ENCODE measurements at places on chromosomes 2 and 18. TPM values are rescaled to one million over a fixed set of nuclear protein-coding genes. Genes with fewer than 3 reads are reported as not detected.

DNA sequence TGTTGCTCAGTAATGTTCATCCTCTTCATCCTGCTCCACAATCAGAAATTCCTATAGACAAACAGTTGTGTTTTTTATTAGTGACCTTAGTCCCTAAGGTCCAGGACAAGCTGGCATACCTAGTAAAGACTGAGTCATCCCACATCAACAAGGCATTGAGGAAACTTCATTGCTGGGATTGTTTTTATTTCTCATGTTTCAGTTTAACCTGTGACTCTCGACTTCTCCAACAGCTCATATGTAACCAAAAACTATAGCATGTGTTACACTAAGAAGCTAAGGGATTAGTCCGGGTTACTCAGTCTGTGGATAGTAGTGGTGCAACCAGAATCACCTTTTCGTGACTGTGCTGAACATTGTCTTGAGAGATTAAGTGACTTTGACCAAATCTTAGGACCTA, 292.1 kb downstream of the RDH14 start:
- DNase-seq = no peak

Gene BARD1
- 10.5 TPM for total RNA-seq

GRCh38 chr2:133817680-133818566, 249.7 kb upstream of the NCKAP5 start:
- DNase-seq = no peak

DNA sequence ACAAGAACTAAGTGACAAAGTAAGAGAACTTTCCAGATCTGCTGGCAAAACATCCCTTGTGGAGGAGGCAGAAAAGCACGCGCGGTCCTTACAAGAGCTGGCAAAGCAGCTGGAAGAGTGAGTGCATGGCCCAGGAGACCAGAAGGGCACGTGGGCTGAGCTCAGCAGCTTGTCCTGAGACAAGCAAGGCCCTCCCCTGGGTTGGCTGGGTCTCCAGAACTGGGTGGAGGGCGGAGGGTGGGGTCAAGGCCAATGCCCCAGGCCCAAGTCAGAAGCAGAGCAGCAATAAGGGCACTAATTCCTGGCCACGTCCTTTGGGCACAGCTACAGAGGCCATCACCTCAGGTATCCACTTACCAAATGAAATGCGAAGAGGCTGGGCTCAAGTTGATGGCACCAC, 110.6 kb upstream of the TTC39C start:
- DNase-seq = no peak

- no peak for DNase-seq
These were observed 57.7 kb upstream of the SLC1A4 start for GRCh38 chr2:64931246-64932115.

GRCh38 chr18:61290616-61291015, 42.6 kb upstream of the CDH20 start:
- no peak for DNase-seq

DNA sequence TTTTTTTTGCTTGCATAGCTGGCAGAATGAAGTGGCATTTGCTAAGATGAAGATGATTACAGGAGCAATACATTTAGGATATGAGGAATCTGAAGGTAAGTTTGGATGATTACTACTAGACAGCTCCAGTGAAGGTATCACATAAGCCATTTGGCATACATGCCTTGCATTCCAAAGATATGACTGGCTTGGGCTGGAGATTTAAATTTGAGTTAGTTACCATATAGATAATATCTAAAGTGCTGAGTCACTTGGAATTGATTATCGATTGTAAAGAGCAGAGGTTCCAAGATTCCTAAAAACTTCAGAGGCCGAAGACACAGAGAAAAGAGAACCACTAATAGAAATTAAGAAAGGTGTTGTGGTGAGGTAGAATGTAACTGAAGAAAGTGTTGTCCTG, 1026.4 kb downstream of the DSC3 start:
- DNase-seq = no peak

Gene STK25
- total RNA-seq = 129 TPM

- DNase-seq = no peak
These were observed 9.6 kb upstream of the CENPA start for GRCh38 chr2:26776195-26776800.

Gene DLX1
- 0.79 TPM for total RNA-seq

- no peak for DNase-seq
These were observed 55.3 kb downstream of the STEAP3 start for GRCh38 chr2:119278946-119279345.

- DNase-seq = no peak
These were observed 310.1 kb downstream of the EXOC6B start for GRCh38 chr2:72515696-72516095.

DNA sequence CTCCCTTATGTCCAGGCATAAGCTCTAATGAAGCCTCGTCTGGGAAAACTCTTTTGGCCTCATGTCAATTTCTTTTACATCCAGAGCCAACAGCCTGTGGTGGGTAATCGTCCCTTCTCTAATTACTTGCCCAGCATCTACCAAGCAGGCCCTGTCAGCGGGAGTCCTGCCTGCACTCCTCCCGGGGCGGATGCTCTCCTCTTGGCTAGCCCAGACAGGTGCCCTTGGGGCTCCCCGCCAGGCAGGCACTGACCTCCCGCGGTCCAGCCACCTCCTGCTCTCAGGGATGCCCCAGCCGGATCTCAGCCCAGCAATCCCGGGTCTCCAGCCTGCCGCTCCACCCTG, 74.2 kb downstream of the NCAPH start:
- no peak for DNase-seq

Gene PDE1A
- total RNA-seq = 10.8 TPM

DNA sequence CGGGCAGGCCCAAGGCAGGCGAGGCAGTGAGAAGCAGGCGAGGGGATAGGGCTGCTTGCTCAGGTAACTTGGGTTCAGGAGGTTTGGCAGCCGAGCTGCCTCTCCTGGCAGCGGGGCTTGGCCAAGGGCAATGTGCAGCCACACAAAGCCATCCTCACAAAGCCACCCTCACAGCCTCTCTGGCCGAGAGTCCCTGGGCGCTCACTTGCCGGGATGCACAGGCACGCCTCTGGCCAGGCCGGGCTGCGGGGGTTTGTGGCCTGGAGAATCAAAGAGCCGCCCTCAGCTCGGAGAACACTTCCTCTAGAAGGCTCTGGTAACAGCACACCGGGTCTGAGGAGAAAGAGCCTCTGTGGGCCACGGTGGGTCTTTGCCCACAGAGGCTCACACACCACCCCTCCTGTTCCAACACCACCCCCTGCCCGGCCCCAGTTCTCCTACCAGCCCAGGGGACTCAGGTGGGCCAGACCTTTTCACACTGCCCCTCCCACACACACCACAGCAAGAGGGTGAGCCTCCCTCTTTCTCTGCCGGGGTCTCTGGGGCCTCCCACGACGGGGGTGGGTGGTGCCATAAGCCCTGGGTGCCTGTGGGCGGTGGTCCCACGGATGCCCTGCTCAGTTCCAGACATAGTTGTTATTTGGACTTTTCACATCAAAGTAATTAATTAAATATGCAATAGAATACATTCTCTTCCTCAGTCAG, 186.9 kb downstream of the ZFP36L2 start:
- no peak for DNase-seq

- peak; percentile 53 for DNase-seq
These were observed 169.1 kb downstream of the LAMA1 start for GRCh38 chr18:6948281-6949055.

GRCh38 chr2:19176977-19177376, 181.4 kb downstream of the OSR1 start:
- no peak for DNase-seq

Gene AP1S3
- 3.5 TPM for total RNA-seq

Gene LINC00305
- not detected for total RNA-seq

Gene PIEZO2
- total RNA-seq = 18.9 TPM

Gene MLPH
- total RNA-seq = 121 TPM

DNA sequence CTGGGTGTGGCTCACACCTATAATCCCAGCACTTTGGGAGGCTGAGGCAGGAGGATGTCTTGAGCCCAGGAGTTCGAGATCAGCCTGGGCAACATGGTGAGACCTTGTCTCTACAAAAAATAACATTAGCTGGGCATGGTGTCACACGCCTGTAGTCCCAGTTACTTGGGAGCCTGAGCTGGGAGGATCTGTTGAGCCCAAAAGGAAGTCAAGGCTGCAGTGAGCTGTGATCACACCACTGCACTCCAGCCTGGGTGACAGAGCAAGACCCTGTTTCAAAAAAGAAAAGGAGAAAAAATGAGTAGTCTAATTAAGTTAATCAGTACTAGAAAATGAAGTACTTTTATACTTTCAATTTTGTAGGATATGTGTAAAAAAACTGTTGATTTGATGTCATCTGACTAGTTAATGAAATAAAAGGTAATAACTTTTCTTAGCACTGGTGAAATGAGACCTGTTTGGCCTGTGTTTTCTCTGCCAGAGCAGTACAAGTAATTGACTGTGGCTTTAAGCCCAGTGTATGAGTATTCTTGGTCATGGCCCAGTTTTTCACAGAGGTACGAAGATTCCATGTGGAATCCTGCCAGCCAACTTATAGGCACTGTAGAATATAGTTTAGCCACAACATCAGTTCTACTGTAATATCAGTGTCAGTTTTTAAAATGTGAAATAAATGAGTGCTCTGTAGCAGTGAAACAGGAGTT, 35.8 kb downstream of the MFSD6 start:
- DNase-seq = no peak

Gene KCTD18
- total RNA-seq = 16.6 TPM

Gene SETBP1
- 15.0 TPM for total RNA-seq

- DNase-seq = no peak
These were observed 427.9 kb downstream of the TXNL1 start for GRCh38 chr18:56210520-56210919.

Gene RAB1A
- 144 TPM for total RNA-seq

GRCh38 chr2:170341684-170342623, 164.0 kb downstream of the MYO3B start:
- no peak for DNase-seq

DNA sequence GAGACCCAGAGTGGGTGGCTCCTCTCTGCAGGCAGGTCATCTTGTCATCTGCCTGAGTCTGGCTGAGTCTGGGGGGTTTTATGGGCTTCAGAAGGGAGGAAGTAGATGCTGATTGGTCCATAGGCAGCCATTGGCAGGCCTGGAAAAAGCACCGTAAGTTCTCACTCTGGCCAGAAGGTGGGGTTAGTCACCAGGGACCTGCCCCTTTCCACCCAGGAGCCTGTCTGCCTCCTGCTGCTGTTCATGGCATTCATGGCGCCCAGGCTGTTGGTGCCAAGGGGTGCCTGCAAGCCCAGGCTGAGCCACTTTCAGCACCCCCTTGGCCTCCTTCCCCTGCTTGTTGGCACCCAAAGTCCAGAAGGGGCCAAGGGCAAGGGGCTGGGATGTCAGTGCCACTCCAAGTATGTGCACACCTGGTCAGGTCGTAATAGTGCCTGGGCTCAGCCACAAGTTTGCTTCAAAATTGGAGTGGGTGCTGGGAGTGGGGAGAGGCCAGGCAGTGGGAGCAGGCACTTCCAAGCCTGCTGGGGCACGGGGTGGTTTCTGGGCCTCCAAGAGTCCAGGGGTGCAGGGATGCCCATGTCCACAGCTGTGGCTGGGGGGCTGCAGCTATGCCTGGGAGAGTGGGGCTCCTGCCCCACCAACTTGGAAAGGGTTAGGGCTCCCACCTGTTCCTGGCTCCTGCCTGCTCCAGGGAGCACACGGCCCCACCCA, 178.1 kb downstream of the FAM210A start:
- no peak for DNase-seq

DNA sequence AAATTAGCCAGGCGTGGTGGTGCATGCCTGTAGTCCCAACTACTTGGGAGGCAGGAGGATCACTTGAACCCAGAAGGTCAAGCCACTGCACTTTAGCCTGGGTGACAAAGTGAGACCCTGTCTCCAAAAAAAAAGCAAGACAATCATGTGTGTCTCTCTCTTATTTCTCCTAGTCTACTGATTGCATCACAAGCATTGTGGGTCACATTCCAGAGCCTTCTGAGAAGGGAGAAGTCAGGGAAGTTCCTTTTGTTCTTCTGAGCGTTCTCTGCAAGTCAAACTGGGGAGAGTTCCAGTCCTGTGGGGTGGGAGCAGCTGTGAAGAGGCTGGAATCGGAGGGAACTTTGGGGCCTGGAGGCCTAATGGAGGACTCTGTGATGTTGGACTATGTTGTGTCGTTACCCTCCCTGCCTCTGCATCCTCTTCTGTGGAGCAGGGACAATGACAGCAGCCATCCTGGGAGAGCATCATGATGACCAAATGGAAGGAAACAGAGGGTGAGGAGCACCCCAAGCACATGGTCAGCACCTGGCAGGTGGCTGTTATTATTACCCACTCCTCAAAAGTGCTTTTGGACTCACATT, 115.4 kb downstream of the MRO start:
- DNase-seq = no peak

Gene GAREM2
- total RNA-seq = 8.8 TPM

Data from mucosa of descending colon (tissue), 3 donors.